Left ventricle myocardium superior (tissue), 1 donor: ENCODE measurements at places on chromosomes 12 and 14.

DNA sequence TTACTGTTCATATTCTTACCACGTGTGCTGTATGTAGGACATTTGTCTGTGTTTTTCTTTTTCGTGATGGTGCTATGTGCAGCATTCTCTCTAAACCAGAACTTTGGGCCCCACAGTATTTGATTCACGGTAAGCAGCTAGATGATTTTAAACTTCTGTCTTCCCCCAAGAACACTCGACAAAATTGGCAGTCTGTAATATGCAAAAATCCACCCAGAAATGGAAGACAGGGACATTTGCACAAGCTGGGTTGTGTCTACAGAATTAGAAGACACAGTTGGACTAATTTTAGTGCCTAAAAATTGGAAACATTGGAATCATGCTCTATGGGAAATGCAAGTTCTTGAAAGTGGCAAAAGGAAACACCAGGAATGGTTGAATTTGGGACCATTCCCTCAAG, 24.1 kb upstream of the MED13L start:
- no peak for DNase-seq

DNA sequence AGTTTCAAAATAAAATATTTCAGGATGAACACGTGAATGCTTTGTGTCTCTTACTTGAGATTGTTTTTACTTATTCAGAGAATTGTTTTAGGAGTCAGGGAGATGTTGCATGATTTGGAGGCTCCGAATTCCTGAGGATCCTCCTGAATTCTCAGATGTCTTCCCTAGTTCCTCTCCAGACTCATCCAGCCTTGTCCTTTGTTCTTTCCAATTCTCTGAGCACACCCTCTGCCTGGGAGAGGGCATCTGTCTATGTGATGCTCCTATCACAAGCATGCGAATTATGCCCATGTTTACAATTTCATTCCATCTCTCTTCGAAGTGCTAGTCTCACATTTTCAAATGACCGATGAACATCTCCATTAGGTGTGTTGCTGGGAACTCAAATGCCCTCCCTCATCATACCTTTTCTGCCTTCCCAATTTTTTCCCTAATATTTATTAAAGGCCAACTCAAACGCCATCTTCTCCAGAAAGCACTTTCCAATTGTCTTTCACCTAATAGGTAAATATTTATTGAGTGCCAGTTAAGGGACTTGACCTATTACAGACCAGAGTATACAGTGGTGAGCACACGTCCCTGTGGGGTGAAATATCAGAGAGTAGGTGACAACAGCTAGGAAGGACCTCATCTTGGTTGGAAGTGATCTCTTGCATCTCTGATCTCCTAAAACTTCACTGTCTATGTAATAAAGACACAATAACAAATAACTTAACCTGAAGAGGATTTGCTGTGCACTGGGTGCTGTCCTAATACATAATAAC, 64.4 kb downstream of the ARF6 start:
- no peak for DNase-seq

GRCh38 chr12:49652921-49653520, 29.7 kb downstream of the PRPF40B start:
- DNase-seq = no peak

DNA sequence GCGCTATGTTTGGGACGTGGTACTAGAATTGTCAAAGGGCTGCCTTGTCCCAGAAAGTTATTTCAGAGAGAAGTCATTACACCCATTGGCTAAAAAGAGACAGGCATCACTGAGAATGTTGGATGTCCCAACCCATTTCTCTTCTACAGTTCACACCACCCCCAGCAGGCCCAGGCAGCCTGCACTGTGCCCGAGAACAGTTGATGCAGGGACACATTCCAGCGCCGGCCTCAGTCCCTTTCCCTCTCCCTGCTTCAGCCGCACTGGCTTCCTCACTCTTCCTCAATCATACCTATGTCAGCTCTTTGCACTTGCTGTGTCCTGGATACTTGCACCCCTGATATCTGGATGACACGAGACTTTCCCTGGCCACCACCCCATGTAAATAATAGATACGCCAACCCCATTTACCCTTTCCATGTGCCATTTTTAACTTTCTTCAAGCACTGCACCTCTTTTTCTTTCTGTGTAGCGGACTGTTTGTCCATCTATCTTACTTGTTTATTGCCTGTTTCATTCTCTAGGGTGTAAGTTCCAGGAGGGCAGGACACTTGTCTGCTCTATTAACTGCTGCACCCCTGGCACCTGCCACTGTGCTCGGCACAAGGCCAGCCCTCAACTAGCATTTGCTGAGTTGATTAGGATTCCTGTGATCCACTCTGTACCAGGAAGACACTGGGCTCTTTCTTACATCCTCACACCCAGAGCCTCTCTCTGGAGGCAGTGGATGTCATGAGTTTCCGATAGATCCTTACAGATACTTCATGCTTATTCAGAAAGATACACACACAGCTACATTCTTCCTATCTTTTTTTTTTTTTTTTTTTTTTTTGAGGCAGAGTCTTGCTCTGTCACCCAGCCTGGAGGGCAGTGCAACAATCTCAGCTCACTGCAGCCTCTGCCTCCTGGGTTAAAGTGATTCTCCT, 76.6 kb upstream of the CEP83 start:
- peak; percentile 56 for DNase-seq

DNA sequence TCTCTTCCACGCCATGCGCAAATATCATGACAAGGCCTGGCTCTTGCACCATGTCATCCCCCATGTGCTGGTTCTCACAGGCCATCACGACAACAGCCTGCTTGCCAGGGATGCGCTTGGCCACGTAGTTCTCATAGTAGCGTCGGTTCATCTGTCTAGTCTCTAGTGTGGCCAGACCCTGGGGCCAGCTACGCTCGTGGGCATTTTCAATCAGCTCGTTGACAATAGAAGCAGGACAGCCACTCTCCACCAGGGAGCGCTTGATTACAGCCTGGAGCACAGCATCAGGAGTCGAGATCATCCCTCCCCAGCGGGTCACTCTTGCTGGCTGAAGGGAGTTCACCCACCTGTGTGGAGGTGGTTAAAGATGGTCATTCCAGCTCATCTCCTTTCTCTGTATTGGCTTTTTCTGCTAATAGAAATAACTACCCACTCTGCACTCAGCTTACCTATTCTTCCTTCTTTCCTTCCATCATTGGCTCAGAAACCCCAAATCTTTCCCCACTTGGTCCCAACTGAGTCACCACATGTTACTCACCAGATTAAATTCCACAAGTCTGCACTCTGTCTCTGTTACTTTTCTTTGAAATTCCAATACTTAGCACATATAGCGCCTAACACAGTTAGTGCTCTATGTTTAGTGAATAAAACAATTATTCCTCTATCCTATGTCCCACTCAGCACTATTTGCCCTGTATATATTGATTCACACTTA, 15.1 kb downstream of the RNF41 start:
- peak; percentile 62 for DNase-seq

GRCh38 chr14:35252451-35252868, 39.7 kb upstream of the PSMA6 start:
- DNase-seq = no peak

GRCh38 chr14:89137526-89138163, 279.4 kb downstream of the FOXN3 start:
- no peak for DNase-seq

GRCh38 chr12:49809381-49809905, 18.8 kb downstream of the NCKAP5L start:
- peak; percentile 76 for DNase-seq

GRCh38 chr14:58072288-58073071, 79.5 kb downstream of the ARMH4 start:
- no peak for DNase-seq

DNA sequence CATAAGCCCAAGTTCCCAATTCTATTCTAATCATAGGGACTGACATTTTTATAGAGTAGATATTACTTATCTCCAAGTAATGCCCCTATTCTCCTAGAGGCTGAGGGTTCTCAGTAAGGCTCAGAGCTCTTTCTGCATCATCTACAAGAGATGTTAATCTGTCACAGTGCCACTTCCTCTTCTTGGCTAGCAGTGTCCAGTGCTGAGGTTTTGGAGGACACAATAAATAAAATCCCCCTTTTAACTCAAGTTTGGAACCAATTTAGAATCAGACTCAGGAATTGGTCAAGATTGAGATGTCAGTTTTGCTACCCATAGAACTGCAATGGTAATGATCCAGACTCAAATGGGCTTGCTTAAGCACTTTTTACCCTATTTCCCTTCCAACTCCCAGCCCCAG, 154.1 kb upstream of the ARID2 start:
- no peak for DNase-seq

DNA sequence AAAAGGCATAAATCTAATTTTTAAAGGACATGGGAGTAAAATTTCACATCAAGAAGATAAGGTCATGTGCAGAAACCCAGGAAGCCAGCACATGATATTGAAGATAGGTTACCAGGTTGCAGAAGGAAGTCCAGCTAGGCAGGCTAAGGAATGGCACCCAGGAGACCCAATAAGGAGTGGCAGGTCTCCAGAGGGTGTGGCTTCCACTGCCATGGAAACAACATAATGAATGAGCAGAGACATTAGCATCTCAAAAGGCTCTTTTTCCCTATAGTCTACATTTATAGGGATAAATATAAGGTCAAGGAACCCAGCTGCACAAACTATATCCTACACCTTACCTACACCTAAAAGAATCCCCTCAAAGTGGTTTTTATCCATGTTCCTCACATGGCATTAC, 275.9 kb downstream of the RPS29 start:
- no peak for DNase-seq

GRCh38 chr12:89373763-89374572, 21.7 kb upstream of the DUSP6 start:
- no peak for DNase-seq

- DNase-seq = no peak
Measured at GRCh38 chr14:91398707-91399106, 18.9 kb downstream of the CCDC88C start.

DNA sequence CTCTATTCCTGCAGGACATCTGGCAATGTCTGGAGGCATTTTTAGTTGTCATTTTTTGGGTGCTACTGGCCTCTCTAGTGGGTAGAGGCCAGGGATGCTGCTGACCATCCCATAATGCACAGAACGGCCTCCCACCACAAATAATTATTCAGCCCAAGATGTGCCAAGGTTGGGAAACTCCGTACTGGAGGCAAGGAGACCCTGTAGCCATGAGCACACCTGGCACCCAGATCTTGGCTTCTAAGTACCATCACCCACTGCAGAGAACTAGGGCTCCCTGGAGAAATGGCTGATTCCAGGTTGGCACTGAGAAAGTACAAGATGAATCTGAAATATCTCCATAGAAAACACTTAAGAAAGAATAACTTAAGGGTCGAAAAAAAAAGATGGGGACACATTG, 81.7 kb downstream of the RBM19 start:
- no peak for DNase-seq

GRCh38 chr14:65945327-65945726, 532.8 kb downstream of the FUT8 start:
- no peak for DNase-seq

GRCh38 chr12:123888989-123889388, 83.6 kb downstream of the CCDC92 start:
- no peak for DNase-seq

GRCh38 chr12:107541001-107541705, 144.4 kb upstream of the PWP1 start:
- DNase-seq = no peak

- no peak for DNase-seq
Measured at GRCh38 chr14:32367516-32367915, 38.4 kb downstream of the AKAP6 start.

DNA sequence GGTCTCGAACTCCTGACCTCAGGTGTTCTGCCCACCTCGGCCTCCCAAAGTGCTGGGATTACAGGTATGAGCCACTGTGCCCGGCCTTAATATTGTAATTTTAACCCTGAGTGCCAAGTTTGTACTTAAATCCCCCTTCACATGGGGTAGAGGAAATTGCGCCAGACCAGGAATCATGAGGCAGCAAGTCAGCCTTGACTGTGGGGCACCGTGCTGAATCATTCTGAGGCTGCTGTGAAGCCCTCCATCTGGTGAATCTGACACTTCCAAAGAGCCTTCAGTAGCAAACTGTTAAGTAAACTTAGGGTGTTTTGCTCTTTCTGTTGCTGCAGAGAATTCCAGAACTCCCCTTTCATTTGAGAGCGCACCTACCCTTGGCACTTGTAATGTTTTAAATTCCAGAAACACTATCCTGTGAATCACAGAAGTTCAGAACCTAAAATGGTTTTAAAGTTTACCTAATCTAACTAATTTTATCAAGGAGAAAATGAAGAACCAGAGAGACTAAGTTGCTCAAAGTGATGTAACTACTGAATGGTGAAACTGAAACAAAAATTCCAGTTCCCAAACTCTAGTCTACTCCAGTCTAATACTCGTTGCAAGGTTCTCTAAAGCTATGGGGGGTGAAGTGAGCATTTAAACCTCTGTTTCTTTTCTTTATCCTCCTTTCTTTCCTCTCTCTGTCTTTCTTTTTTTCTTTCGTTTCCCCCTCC, 7.5 kb downstream of the HEBP1 start:
- peak; percentile 41 for DNase-seq

DNA sequence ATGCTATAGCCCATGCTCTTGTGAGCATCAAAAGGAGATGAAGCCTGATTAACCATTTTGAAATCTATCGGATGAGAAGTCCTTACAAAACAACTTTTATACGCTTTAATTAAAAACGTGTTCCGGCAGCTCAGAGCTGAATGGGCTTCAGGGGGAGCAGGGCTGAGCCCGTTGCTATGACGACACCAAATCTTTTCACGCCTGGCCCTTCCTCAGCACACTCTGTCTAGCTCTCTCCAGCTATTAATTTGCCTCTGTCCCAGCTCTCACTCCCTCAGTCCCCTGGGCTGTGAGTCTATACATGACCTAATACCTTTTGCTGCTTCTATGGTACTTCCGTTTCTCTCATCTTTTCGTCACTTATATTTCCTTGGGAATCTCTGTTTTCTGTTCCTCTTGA, 15.8 kb downstream of the FOXA1 start:
- DNase-seq = no peak

GRCh38 chr14:49381778-49382177, 204.4 kb downstream of the RPS29 start:
- DNase-seq = no peak

DNA sequence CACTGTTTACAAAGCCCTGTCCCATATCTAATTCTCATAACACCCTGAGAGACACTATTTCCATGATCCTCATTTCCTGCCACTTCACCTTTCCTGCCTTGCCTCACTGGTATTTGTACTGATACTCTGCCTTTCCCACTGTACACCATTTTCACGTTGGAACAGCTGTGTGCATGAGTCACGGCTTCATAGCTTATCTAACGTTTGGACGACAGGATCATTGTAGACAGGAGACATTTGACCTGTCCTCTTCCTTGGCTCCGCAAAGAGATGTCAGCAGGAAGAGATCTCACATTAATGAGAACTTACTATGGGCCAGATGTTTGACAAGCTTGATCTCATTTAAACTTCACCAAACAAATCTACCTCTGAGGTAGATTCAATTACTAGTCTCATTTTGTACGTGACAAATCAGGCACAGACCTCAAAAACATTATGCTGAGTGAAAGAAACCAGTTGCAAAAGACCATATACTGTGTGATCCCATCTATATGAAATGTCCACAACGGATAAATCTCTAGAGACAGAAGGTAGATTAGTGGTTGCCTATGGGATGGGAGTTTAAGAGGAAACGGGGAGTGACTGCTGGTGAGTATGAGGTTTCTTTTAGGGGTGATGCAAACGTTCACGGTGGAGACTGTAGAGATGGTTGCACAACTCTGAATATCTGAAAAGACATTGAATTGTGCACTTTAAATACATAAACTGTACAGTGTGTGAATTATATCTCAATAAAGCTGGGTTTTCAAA, 71.2 kb downstream of the KCNK13 start:
- DNase-seq = no peak

- DNase-seq = peak; percentile 29
Measured at GRCh38 chr14:76769636-76770292, 8.5 kb downstream of the VASH1 start.

GRCh38 chr14:22152903-22153302, 436.1 kb downstream of the DAD1 start:
- DNase-seq = no peak

- DNase-seq = no peak
Measured at GRCh38 chr14:76644855-76645518, 116.3 kb upstream of the VASH1 start.
